ENCODE measurements at places on chromosomes 13 and 19.

DNA sequence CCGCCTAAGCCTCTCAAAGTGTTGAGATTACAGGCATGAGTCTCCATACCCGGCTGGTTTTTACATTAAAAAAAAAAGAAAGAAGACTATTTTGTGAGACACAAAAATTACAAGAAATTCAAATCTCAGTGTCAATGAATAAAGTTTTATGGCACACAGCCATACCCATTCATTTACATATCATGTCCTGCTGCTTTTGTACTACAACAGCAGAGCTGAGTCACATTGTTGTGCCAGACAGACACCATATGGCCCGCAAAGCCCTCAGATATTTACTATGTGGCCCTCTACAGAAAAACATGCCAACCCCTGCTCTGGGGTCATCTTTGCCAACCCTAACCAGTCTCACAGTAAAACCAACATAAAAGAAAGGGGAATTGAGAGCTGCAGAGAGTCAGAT is 5.3 kb downstream of the SMIM7 start:
- DNase-seq: no peak

DNA sequence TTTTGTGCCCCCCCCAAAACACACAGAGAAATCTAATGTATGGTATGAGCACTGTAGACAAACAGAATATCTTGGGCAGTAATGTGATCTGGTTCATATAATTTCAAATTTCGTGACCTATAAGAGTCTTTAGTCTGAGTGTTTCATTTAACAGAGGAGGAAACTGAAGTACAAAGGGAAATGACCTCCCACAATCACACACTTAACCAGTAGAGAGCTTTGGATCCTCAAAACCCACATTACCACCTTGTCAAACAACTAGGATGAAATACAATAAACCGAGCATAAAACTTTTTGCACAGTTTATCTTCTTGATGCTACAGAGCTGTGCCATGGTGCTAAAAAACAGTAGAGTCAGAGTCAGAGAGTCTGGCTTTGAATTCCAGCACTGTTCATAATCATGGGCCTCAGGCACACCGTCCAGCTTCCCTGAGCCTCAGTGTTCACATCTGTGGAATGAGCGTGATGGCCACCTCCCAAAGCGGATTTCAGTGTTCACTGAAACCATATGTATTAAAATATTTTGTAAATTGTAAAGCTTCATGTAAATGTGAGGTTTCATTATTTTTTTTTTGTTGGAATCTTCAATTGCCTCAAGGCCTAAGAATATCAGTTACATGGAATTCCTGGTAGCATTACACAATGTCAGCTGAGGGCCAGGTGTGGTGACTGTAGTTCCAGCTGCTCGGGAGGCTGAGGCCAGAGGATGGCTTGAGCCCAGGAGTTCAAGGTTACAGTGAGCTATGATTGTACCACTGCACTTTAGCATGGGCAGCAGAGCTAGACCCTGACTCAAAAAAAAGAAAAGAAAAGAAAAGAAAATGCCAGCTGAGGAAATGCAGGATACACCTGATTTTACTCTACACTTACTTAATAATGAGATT is 126.4 kb upstream of the FRY start:
- DNase-seq: no peak

DNA sequence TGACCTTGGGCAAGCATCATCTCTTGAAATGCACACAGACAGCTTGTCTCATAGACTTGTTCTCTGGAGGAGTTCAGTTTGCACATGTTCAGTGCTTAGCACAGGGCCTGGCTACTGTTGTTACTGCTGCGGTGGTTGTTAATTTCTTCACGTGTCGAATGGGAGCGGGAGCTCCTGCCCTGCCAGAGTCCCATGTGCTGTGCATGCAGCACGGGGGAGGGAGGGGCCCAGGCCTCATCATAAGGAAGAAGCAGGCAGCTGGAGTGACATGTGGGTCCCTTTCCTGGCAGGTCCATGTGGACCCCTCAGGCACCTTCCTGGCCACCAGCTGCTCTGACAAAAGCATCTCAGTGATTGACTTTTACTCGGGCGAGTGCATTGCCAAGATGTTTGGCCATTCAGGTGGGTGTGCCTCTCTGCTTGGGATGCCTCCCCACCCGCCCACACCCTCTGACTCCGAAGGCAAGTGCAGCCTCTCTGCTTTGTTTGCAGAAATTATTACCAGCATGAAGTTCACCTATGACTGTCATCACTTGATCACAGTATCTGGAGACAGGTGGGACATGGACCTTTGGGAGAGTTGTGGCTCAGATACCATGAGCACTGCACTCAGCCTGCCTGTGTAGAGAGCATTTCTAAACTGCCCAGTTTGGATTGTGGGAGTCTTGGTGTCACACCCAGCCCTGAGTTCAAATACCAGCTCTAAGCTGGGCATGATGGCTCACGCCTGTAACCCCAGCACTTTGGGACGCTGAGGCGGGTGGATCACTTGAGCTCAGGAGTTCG is 19.8 kb upstream of the OVOL3 start:
- no peak for DNase-seq

DNA sequence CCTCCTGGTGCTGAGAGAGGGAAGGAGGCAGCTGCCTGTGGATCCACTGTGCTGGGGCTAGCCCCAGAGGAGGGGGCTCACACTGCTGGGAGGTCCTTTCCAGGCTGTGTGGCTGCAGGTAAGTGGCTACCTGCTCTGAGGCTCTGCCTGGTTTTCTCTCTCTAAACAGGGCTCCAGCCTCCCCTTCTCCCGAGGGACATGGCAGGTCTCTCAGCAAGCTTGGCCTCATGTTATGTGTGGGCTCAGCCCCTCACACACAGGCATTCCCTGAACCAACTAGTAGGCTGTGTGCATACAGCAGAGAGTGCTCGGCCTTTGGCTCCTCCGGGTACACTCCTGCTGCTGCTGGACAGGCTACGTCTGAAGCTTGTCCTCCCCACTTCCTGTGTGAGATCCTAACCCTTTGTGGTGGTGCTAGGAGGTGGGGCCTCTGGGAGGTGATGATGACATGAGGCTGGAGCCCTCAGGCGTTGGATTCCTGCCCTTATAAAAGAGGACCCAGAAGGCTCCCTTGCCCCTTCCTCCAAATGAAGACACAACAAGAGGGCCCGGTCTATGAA is 4.2 kb downstream of the ZNF835 start:
- no peak for DNase-seq

DNA sequence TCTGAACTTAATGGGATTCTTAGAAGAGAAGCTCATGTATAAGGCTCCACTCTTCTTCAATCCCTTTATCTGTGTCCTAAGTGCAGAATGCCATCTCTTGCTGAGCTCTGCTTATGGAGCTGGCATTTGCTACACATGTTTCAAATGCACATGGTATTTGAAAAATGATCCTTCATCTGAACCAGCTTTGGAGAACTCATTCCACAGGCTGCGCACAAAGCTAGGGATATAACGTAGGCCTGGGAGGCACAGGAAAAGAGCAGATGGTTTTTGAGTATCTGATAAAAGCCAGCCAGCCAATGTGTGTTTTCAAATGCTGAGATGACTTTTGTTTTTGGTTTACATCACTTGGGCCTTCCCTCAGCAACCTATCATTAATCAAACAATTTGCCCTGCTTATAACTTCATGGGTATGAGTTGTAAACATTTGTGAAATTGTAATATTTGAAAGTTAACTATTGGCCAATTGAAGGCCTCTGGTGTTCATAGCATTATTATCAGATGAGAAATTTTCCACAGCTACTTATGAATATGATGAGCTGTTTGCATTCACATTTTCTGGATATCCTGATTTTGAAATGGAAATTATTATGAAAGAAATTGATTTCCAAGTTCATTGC is 729.0 kb downstream of the FGF9 start:
- DNase-seq: no peak

- DNase-seq: no peak
Measured at GRCh38 chr13:43315522-43315921, 292.1 kb downstream of the DNAJC15 start.

GRCh38 chr13:32783067-32783466 is 196.8 kb downstream of the PDS5B start:
- DNase-seq: no peak

GRCh38 chr19:46494146-46494940 is 1.3 kb downstream of the PNMA8B start:
- no peak for DNase-seq

- no peak for DNase-seq
Measured at GRCh38 chr19:30360376-30361106, 11.6 kb upstream of the ZNF536 start.

Measured in body of pancreas (tissue), 4 donors.